Stimulated activated CD8-positive, alpha-beta memory T cell treated with anti-CD3 and anti-CD28 coated beads, Interleukin-4, amount 100 ng/mL, for 24 hours (primary cell): ENCODE measurements at places on chromosomes 3 and 15.

DNA sequence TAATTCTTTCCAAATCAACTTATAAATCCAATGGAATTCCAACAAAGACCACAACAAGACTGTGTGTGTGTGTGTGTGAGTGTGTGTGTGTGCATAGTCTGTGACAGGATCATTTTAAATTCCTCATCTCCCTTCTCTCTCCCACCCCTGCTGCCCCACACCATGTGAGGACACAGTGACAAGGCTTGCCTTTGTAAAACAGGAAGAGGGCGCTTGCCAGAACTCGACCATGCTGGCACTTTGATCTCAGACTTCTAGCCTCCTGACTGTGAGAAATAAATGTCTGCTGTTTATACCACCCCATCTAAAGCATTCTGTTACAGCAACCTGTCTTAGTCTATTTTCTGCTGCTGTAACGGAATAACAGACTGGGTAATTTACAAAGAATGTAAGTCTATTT is 99.1 kb downstream of the NSMCE3 start:
- DNase-seq = no peak

- no peak for DNase-seq
Measured at GRCh38 chr15:80343554-80343992, 60.6 kb upstream of the ARNT2 start.

GRCh38 chr3:30764891-30765290 is 129.6 kb downstream of the GADL1 start:
- DNase-seq = no peak

DNA sequence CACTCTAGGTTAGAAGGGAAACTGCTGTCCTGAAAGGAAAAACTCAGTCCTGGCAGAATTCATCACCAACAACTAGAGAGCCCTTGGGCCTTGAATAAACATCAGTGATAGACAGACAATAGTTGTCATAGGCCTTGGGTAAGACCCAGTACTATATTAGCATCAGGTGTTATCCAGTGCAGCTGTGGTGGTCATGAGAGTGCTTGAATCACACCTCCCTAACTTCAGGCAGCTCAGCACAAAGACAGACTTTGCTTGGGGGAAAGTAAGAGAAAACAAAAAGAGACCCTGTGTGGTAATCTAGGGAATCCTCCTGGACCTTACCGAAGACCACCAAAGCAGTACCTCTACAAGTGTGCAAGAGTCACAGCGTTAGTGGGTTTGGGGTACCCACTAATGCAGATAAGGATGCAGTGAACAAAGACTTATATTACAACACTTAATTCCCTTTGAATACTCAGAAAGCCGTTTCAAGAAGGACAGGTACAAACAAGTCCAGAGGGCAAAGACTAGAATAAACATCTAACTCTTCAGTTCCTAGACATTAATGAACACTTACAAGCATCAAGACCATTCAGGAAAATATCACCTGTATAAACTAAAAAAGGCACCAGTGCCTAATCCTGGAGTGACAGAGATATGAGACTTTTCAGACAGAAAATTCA is 332.3 kb upstream of the EPHA3 start:
- DNase-seq = no peak

- no peak for DNase-seq
Measured at GRCh38 chr15:29635513-29636098, 186.7 kb downstream of the TJP1 start.

DNA sequence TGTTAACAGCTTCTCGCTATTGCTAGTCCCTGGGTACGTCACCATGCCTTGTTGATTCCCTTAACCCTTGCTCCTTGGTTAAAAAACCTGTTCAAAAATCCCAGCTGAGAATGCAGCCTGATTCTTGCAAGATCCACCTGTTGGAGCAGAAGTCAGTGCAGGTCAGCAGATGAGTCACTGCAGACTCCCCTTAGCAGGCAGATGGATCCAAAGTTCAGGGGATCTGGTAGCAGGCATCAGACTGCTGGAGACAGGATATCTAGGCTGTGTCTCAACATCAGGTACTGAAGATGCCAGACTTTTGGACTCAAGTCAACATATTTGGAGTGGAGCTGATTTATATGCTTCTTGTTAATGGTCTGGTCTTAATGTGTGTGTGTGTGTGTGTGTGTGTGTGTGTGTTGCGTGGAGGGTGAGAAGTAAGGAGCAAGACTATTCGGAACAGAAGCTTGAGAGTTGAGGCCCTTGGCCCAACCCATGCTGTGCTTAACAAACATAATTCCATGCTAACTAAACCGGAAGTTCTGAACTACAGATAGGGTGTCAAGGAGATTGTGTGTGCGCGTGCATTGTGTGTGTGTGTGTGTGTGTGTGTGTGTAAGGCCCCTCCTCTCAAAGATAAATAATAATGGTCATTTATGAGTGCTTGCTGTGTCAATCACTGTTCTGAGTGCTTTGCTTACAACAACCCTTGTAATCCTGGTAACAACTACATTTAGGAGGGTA is 1.0 kb upstream of the C3orf52 start:
- no peak for DNase-seq

GRCh38 chr3:7759630-7760029 is 742.0 kb upstream of the LMCD1 start:
- no peak for DNase-seq

DNA sequence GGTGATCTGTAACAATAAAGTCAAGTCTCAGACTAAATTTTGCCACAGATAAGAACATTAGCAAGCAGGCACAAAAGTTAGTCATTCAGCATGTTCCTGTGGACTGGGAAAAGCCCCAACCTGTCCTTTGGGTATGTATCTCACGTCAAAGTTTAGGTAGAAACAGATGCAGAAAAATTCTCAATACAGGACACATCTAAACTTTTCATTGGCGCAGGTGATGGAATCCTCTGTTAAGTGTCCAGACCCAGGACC is 120.6 kb downstream of the ATG7 start:
- DNase-seq = no peak
